Right ventricle myocardium superior (tissue), 1 donor: ENCODE measurements at places on chromosomes 7 and 10. TPM values are rescaled to one million over a fixed set of nuclear protein-coding genes. Genes with fewer than 3 reads are reported as not detected.

- DNase-seq = peak; percentile 50
Observed at GRCh38 chr7:121447243-121447910, 51.3 kb upstream of the FAM3C start.

- DNase-seq = no peak
Observed at GRCh38 chr7:154546946-154547587, 455.9 kb downstream of the PAXIP1 start.

DNA sequence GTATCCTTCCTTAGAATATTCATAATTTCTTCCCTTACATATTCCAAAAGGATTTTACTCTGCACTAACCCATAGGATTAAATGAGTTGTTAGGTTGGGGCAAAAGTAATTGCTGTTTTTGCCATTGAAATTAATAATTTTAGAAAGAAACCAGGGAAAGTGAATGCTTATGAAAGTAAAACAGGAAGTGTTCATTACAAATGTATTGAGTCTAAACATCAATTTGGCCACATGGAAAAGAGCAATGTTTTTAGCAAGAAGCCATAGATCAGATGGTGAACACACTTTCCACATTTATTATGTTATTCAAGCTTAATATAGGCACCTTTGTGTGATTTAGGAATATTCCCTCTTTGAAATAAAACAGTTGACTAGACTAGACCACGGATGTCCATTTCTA is 102.9 kb downstream of the SUGCT start:
- DNase-seq = no peak

DNA sequence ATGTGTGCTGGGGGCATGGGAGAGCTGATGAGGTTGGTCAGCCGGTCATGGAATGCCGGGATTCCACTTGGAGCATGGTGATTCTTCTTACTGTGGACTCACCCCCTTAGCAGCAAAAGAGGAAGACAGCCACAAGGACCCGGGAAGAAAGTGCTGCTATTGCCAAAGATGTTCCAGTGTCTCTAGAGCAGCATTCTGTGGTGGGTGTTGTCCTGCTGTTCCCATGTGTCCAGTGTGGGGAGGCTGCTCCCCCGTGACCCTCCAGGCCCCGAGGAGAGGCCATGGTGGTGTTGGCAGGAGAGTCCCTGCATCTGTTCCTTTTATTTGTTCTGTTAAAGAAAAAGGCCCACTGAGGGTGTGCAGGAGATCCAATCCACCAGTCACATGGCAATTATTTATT is 499.4 kb downstream of the RPS24 start:
- no peak for DNase-seq

Gene OPALIN
- total RNA-seq = not detected

DNA sequence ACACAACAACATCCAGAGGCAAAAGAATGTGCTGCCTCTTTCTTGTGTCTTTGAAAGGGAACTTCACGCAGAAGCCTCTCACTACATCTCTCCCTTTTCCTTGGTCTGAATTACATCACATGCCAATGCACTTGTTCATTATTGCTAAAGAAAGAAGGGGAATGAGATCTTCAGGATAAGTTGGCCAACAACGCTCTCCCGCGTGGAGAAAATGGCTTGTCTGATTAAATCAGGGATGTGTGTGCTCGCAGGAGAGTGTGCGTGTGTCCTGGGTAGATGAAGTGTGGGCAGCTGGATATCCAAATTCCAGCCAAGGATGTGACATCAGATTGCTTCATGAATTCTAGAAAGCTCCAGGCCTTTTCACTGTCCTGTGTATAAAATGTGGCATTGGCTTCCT is 541.6 kb upstream of the FZD8 start:
- no peak for DNase-seq

GRCh38 chr10:10977978-10978377 is 39.7 kb upstream of the CELF2 start:
- no peak for DNase-seq

Gene TSPAN12
- total RNA-seq = 56.9 TPM

Gene UFSP1
- 2.2 TPM for total RNA-seq

GRCh38 chr7:117308891-117309290 is 14.0 kb downstream of the WNT2 start:
- no peak for DNase-seq

GRCh38 chr10:31618541-31619291 is 299.7 kb downstream of the ZEB1 start:
- peak; percentile 80 for DNase-seq

- DNase-seq = no peak
Observed at GRCh38 chr10:4556527-4556926, 269.5 kb upstream of the AKR1E2 start.

DNA sequence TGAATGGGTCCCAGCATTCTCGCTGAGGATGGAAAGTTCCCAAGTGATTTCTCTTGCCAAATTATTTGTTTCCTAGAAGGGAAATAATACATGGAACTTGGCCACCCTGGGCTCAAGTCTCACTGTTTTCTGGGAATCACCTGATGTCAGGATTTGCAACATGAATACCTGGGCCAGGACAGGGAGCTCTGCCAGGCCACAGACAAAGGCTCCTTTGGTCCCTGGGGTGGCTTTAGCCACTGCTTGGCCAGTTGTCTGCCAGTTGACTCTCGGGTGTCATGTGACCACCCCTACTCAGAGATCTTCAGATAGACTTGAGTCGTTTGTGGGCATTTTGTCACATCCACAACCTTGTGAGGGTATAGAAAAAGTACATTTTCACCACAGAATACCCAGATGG is 258.0 kb upstream of the HABP2 start:
- no peak for DNase-seq

DNA sequence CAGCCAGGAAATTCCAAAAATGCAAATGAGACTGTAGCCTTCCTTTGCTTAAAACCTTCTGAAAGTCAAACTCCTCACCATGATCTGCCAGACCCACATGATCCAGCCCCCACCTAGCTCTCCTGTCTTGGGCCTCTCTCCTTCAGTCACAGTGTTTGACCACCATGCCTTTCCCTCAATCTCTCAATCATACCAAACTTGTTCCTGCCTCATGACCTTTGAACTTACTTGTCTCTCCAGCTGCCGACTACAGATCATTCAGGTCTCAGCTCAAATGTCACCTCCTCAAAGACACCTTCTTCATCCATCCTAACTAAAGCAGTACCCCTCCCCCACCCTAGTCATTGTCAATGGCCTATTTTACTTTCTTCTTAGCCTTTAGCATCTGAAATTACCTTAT is 9.3 kb upstream of the ADD3 start:
- no peak for DNase-seq

- no peak for DNase-seq
Observed at GRCh38 chr7:156739596-156739995, 99.0 kb downstream of the RNF32 start.

- no peak for DNase-seq
Observed at GRCh38 chr7:116329686-116330503, 119.6 kb downstream of the TES start.

Gene CUL2
- total RNA-seq = 35.7 TPM

Gene GLI3
- total RNA-seq = 3.3 TPM

GRCh38 chr7:14001139-14001538 is 11.7 kb upstream of the ETV1 start:
- DNase-seq = no peak

Gene C10orf95
- total RNA-seq = not detected

GRCh38 chr7:95525503-95525902 is 39.8 kb downstream of the ASB4 start:
- no peak for DNase-seq

- no peak for DNase-seq
Observed at GRCh38 chr10:69364232-69364940, 52.3 kb downstream of the TACR2 start.

Gene SUGCT
- 8.4 TPM for total RNA-seq

- no peak for DNase-seq
Observed at GRCh38 chr7:31121601-31122000, 69.5 kb downstream of the ADCYAP1R1 start.
